ENCODE measurements at places on chromosomes 11 and 22. TPM values are rescaled to one million over a fixed set of nuclear protein-coding genes. Genes with fewer than 3 reads are reported as not detected.

The PTGDR2 gene
- total RNA-seq, result not detected

The UPB1 gene
- total RNA-seq, result not detected

The DBX1 gene
- not detected for total RNA-seq

The ZP1 gene
- not detected for total RNA-seq

The KDM4D gene
- 1.3 TPM for total RNA-seq

The TSSC4 gene
- total RNA-seq, result 40.8 TPM

Data from airway epithelial cell (primary cell).